Heart right ventricle (tissue), 16 donors: ENCODE measurements at places on chromosomes 3 and 15. TPM values are rescaled to one million over a fixed set of nuclear protein-coding genes. Genes with fewer than 3 reads are reported as not detected.

DNA sequence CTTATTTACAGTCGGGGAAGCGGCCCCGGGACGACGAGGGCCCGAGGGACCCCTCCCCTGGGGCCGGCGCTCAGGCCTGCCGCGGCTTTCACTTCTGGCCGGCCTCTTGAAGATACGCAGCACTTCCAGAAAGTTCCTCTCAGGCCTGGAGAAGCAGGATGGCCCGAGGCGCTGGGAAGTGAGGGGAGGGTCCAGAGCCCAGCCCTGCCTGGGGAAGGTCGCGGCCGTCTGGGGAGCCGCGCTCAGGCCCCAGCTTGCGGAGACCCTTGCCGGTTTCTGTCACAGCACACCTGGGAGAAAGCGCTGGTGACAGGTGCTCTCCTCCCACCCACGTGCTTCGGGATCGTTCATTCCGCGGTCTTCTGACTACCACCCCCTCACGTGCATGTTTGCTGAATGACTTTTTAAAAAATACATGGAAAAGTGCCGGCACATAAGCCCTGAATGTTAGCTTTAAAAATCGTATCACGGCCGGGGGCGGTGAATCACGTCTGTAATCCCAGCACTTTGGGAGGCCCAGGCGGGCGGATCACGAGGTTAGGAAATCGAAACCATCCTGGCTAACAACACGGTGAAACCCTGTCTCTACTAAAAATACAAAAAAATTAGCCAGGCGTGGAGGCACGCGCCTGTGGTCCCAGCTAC is 727 bp upstream of the TM2D3 start:
- no peak for DNase-seq

GRCh38 chr3:32366638-32367397 is 24.8 kb upstream of the CMTM7 start:
- no peak for DNase-seq

DNA sequence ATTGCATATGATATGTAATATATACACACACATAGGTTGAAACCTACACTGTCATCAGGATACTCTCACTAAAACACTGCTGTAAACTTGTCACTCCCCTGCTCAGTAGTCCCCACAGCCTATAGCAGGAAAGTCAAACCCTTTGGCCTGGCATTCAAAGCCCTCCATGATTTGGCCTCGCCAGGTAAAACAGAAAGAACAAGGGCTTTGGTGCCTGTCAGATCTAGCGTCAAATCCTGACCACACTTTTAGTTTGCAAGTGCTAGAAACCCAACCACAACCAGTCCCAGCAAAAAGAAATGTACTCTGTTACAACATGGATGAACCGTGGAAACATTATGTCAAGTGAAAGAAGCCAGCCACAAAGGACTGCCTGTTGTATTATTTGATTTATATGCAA is 11.4 kb downstream of the CRABP1 start:
- DNase-seq = no peak

DNA sequence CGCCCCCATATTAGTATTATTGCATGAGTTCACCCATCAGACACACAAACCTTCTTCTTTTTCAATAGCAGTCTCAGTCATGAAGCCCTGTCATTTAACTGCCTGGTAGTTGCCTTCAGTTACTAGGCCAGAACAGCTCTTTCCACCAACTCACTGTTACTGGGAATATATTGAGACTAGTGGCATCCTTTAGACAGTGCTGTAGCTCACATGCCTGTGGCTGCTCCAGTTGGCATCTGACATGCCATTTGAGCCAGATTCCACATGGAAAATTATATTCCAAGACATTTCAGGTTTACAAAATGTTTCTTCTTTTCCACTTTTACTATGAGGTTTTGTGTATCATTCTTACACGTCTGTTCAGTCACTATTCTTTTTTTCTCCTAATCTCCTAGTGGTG is 146.1 kb downstream of the GHSR start:
- no peak for DNase-seq

GRCh38 chr3:149089395-149089794 is 3.1 kb upstream of the HLTF start:
- DNase-seq = no peak

GRCh38 chr3:139427283-139428060 is 38.0 kb upstream of the COPB2 start:
- DNase-seq = peak; percentile 40

GRCh38 chr3:16606398-16606797 is 1.2 kb upstream of the DAZL start:
- DNase-seq = no peak

Gene ISL2
- not detected for total RNA-seq
